Body of pancreas (tissue), 4 donors: ENCODE measurements at places on chromosomes 3 and 15. TPM values are rescaled to one million over a fixed set of nuclear protein-coding genes. Genes with fewer than 3 reads are reported as not detected.

DNA sequence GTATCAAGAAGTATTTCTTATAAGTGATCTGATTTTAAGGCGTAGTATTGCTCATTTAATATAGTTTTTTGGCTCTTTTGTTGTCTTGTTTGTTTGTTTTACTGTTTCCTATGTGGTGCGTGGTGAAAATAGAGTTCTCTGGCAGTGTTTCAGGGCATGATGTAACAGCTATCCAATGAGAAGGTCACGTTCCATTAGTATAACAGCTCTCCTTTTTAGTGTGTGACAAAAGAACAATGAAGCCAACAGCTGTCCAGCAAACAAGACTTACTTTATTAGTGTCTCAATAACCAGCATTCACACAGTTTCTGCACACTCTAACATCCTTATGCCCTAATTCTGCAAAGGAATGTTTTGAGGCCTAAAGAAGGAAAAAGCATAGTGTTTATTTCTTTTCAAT, 127.9 kb downstream of the SLC25A26 start:
- no peaks in the 10 kb centered on the region for H3K36me3 ChIP-seq
- no peak overlapping the region for H3K4me3 ChIP-seq
- no peak for DNase-seq
- no peaks in the 10 kb centered on the region for H3K27me3 ChIP-seq
- no peak overlapping the region for H3K27ac ChIP-seq
- H3K4me1 ChIP-seq = peaks cover 7% of the 10 kb centered on the region

GRCh38 chr15:80234883-80235282, 17.1 kb downstream of the CTXND1 start:
- no peaks in the 10 kb centered on the region for H3K4me1 ChIP-seq
- no peak overlapping the region for H3K4me3 ChIP-seq
- H3K36me3 ChIP-seq = no peaks in the 10 kb centered on the region

DNA sequence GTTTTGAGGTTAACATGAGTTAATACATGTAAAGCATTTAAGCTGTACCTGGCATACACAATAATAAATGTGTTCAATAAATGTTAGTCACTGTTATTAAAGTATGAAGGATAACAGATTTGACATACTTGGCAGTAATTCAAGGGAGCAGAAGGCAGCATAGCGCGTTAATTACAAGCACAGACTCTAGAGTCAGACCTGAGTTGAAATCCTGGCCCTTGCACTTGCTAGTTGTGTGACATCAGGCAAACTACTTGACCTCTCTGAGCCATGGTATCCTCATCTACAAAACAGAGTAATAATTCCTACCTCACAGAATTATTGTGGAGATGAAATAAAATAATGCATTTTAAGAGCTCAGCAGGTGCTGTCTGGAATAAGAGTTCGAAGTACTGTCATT, 5.4 kb downstream of the IFT122 start:
- H3K27me3 ChIP-seq = no peaks in the 10 kb centered on the region
- DNase-seq = peak; percentile 17
- H3K36me3 ChIP-seq = no peaks in the 10 kb centered on the region
- no peak overlapping the region for H3K4me3 ChIP-seq

DNA sequence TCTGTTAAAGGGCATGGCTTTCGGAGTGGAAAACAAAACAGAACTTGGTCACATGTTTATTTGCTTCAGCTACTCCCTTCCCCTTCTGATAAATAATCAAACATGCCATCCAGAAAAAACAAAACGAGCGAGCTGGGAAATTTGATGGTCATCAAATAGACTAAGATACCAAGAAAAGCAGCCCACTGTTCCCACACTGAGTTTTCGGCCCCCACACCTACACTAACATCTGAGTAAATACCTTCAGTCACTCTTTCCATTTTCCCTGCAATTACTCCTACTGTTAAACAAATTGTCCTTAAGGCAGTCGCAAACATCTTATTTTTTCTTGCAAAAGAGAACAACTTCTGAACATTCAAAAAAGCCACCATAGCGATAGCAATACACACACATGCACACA, 454.6 kb downstream of the FOXP1 start:
- H3K27me3 ChIP-seq = no peaks in the 10 kb centered on the region
- H3K4me1 ChIP-seq = peaks cover 62% of the 10 kb centered on the region
- H3K4me3 ChIP-seq = peak overlapping the region; percentile 24
- no peak for DNase-seq

DNA sequence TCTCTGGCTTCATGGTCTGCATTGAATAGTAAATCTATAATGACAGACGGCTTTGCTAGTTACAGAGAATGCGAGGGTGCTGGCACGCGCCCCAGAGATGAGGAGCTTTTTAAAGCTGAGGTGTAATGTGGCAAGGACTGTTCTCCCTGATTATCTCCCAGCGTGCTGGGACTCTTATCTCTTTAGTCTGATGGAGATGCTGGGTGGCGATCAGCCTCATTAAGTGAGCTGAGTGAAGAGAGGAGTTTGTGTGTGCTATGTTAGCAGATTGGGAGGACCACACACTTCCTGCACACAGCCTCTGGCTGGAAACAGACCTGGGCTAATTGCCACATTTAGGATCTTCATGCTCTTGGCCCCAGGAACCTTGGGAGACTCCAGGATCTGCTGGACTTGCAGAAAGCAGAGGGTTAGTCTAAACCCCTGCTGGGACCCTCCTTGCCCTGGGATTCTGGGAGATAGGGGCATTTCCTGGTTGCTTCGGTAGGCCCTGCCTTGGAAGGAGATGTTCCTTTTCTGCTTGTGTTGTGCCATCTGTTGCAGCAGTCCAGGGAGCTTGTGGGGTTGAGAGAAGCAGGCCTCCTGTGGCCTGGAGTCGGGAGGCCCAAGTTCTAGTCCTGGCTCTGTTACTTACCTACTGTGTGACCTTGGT, 15.0 kb downstream of the PDIA5 start:
- DNase-seq = no peak
- H3K36me3 ChIP-seq = no peaks in the 10 kb centered on the region
- H3K27me3 ChIP-seq = no peaks in the 10 kb centered on the region
- H3K4me3 ChIP-seq = no peak overlapping the region
- peaks cover 71% of the 10 kb centered on the region for H3K4me1 ChIP-seq

DNA sequence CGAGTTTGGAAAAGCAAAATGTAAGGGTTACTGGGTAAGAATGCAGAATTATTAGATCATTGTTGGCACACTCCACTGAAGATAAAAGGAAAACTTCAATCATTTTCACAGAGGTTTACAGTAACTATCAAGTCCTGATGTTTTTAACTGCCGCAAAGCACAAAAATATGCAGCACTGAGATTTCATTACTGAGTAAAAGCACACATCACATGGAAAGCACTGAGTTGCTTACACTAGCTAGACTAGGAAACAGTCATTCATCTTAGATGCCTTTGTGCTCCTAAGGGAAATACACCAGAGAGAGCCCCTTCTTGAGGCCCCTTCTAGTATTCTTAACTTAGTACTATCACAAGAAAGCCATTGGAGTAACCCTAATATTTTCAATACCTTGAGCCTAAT, 11.8 kb upstream of the P2RY1 start:
- H3K4me3 ChIP-seq = no peak overlapping the region
- no peak for DNase-seq
- peaks cover 4% of the 10 kb centered on the region for H3K4me1 ChIP-seq
- H3K27ac ChIP-seq = no peak overlapping the region

DNA sequence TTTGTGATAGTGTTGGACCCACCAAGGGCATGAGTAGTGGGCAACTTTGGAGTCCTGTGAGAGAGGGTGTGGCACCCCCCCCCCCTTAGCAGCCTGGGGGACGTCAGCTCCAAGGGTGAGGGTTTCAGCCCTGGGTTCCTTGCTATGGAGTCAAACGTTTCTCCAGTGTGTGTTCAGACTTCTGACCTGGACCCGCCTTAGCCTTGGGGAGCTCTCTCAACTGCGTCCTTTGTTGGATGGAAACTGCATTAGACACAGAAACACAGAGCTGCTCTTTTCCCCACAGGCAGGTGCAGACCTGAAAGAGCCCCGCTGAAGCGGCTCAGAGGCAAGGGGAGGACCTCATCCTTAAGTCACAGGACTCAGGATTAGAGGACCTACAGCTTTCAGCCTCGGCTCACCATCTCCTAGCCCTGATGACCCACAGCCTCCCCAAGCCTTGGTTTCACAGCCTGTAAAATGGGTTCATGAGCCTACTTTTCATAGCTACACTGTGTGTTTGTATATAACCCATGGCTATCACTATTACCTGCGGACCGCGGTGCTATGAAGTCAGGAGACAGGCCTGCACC, 19.9 kb downstream of the ZNF710 start:
- peak; percentile 1 for DNase-seq
- H3K4me3 ChIP-seq = no peak overlapping the region
- H3K36me3 ChIP-seq = no peaks in the 10 kb centered on the region
- peaks cover 45% of the 10 kb centered on the region for H3K4me1 ChIP-seq
- no peak overlapping the region for H3K27ac ChIP-seq

GRCh38 chr15:48076454-48076853, 44.3 kb upstream of the SLC24A5 start:
- no peak for DNase-seq
- no peaks in the 10 kb centered on the region for H3K4me1 ChIP-seq
- no peak overlapping the region for H3K27ac ChIP-seq
- no peak overlapping the region for H3K4me3 ChIP-seq
- no peaks in the 10 kb centered on the region for H3K27me3 ChIP-seq

DNA sequence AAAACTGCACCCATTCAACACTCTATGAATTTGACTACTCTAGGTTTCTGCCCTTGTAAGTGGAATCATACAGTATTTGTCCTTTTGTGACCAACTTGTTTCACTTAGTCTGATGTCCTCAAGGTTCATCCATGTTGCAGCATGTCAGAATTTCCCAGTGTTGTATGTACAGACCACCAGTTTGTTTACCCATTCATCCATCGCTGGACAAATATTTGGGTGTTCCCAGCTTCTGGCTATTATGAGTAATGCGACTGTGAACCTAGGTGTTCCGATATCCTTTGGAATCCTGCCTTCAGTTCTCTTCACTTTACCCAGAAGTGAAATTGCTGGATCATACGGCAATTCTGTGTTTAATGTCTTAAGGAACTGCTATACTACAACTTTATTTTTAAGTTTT, 12.6 kb downstream of the RPL32 start:
- no peaks in the 10 kb centered on the region for H3K27me3 ChIP-seq
- H3K4me3 ChIP-seq = no peak overlapping the region
- no peaks in the 10 kb centered on the region for H3K4me1 ChIP-seq

DNA sequence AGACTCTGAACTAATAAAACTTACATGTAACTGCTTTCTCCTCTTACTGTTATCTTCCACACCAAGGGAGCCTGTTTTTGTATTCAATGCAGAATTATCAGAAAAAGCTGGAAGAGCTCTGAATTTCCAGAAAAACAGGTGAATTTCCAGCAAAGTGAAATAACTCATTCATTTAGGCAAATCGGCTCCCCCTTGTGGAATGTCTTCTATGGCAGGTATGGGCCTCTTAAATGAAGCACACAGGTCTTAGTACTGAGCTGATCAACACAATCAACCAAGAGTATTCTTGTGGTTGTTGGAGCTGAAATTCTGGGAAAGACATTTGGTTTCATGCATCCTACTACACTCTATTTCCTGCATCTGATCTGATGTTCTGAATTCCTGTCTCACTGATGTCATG, 31.0 kb upstream of the PTPRG start:
- H3K27me3 ChIP-seq = no peaks in the 10 kb centered on the region
- no peak overlapping the region for H3K27ac ChIP-seq
- no peak overlapping the region for H3K4me3 ChIP-seq
- H3K36me3 ChIP-seq = no peaks in the 10 kb centered on the region

- no peaks in the 10 kb centered on the region for H3K36me3 ChIP-seq
- H3K27ac ChIP-seq = no peak overlapping the region
- no peak overlapping the region for H3K4me3 ChIP-seq
- H3K27me3 ChIP-seq = no peaks in the 10 kb centered on the region
Measured at GRCh38 chr15:62212741-62213140, 47.7 kb upstream of the C2CD4B start.

DNA sequence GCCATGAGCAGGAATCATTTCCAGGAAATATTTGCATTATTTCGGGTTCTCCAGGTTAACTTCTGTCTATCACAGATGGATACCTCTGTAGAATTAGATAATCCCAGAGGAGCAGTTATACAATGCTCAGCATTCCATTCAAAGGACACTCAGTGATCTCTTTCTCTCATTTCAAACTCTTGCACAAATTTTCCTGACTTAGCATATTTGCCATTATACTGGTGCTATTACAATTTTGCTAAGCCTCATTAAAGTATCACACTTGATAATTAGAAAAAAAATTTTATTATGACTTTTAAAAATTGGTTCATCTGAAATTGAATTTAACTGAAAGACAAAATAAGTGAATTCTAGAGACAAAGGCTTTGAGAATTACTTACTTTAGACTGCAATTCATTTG, 469.0 kb downstream of the EPHA3 start:
- H3K27ac ChIP-seq = no peak overlapping the region
- no peaks in the 10 kb centered on the region for H3K27me3 ChIP-seq
- H3K4me1 ChIP-seq = no peaks in the 10 kb centered on the region
- DNase-seq = no peak

DNA sequence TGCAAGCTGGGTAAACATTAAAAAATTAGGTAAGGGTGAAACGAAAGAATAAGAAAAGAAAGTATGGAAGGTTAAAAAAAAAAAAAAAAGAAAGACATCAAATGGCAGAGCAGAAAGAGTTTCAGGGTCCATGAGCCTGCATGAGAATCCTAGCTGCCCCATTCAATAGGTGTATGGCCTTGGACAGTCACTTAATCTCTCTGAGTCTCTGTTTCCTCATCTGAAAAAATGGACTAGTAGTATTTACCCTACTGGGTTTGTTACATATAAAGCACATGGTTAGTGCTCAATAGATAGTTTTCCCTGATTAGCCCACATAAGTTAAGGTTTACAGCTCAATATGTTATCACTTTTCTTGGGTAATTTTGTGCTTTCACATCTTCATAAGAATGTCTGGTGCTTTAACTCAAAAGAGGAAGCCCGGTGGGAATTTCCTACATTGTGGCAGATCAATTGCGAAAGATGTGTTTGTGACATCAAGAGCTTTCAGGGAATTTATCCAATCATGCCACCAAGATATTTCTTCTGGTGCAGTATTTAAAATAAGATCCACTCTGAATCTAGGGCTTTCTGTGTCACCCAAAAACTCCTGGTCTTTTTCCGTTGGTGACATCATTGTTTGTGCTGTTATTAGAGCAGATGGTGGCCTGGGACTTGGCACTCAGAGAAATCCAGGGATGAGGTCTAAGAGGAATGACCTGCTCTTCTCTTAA, 57.2 kb upstream of the UBE2E1 start:
- no peaks in the 10 kb centered on the region for H3K36me3 ChIP-seq
- H3K4me3 ChIP-seq = no peak overlapping the region

DNA sequence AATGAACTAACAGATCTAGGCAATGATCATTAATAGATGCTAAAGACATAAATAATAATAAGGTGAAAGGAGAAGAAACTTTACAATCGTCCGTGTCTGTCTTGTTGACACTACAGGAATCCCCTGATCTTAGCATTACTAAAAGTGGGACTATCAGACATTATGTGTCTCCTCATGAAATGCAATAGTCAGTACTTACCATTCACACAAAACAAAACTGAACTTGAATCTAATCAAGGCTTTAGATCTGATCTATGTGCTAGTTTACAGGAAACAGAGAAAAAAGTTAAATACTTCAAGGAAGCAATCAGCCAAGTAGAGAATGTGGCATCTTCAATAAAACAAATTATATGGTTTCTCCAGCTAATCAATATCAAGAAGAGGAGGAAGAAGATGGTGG, 73.7 kb downstream of the PIK3CB start:
- no peaks in the 10 kb centered on the region for H3K36me3 ChIP-seq
- no peak for DNase-seq
- H3K27ac ChIP-seq = no peak overlapping the region
- H3K4me1 ChIP-seq = no peaks in the 10 kb centered on the region
- no peaks in the 10 kb centered on the region for H3K27me3 ChIP-seq

The CIAO2A gene
- 48.1 TPM for total RNA-seq

The DAZL gene
- total RNA-seq = not detected

The CA12 gene
- total RNA-seq = 16.1 TPM

The KBTBD8 gene
- 0.78 TPM for total RNA-seq

The KLHL25 gene
- 7.6 TPM for total RNA-seq
